ENCODE measurements at places on chromosomes 12 and 14.

DNA sequence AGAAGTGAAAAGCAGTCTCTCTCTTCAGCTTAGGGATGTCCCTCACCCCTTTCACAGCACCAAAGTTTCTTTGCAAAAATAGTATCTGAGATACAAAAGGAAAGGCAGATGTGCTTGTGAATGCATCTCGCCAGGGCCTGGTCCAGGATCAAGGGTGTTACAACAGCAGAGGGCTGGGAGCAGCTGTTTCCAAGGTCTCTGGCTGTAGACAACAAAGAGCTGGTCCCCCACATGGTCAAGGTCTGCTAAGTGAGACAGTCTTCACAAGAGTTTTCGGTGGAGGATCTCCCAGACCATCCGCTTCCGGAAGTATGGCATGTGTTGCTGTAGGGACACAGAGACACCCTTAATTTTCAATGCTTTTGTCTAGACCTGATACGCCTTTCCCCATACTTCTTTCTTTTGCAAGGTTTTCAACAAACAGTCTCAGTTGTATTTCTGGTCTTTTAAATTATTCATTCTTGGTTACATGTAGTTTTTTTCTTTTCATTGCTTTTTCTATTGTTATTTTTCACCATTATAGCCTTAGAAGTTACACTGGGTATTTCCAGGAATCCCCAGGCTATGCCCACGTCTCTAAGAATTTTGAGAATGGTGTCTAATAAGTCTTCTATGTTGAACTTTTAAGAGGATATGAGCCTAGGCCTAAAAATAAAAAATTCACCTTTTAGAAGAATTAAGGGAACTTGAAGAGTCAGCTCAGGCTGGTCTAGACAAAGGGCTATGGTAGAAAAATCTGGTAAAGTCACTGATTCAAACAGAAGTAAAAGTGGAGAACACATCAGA lies 41.0 kb upstream of the COL2A1 start:
- no peak for DNase-seq

DNA sequence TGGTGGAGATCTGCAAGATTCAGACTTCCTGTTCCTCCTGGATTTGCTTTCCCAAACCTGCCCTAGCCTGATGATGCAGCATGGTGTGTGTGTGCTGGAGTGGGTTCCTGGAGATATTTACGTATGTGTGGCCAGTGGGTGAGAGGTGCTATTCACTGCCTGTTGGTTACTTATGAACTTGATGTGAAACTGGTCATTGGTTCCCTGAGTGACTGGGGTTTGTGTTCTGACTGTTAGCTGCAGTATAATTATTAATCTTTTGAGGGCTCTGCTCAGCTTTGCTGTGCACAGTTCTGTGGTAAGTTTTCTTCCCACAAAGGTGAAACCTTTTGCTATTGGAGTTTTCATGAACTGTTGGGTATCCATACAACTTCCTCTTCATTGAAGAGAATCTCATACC lies 541.8 kb upstream of the FBXO33 start:
- DNase-seq, result no peak

GRCh38 chr12:124497658-124498057 lies 69.8 kb downstream of the NCOR2 start:
- DNase-seq, result no peak

DNA sequence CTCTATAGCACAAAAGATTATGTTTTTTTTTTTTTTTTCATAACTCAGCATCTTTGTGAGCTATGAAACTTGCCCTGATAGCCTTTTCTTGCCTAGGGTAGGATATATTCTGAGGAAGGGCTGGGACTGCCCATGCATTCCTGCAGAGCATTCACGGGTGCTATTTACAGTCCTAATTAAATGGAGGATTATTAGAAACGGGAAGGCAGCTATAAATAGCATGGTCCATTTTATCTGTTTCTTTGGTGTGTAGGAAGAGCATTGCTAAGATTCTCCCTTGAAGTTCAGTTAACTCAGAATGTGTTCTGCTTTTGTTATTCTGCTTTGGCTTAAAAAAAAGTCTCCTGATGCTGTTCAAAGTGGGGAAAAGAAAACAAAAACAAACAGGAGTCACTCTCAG lies 630.9 kb downstream of the DIO2 start:
- DNase-seq, result no peak

DNA sequence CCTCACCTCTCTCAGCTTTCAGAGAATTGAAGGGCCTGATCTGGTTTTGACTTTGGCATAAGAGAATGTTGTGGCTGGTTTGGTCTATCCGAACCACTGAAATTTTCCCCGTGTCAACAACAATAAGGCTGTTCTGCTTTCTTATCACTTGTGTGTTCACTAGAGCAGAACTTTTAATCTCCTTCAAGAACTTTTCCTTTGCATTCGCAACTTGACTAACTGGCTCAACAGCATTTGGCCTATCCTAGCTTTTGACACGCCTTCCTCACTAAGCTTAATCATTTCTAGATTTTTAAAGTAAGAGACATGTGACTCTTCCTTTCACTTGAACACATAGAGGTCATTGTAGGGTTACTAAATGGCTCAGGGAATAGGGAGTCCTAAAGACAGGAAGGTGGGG lies 25.9 kb upstream of the EDDM3A start:
- DNase-seq, result no peak

GRCh38 chr12:132143336-132144071 lies 615 bp downstream of the DDX51 start:
- DNase-seq, result no peak

- no peak for DNase-seq
Measured at GRCh38 chr14:64721899-64722298, 17.7 kb downstream of the PLEKHG3 start.

DNA sequence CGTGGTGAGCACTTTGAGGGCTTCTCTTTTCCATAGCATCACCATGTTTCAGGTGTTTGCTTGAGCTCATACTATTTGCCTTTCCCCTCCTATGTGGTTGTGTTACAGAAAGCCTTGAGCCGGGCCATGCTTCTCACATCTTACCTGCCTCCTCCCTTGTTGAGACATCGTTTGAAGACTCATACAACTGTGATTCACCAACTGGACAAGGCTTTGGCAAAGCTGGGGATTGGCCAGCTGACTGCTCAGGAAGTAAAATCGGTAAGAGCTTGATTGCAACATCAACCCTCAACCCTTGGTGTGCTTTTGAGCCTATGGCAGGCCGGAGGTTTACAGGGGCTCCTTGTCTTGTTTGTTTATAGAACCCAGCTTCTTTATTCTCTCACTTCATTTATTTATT lies 8.1 kb downstream of the LETMD1 start:
- no peak for DNase-seq

GRCh38 chr14:52081964-52082363 lies 13.1 kb upstream of the NID2 start:
- no peak for DNase-seq

GRCh38 chr12:66011731-66012130 lies 118.8 kb downstream of the LLPH start:
- DNase-seq, result no peak

GRCh38 chr14:76574416-76575095 lies 186.7 kb upstream of the VASH1 start:
- DNase-seq, result no peak

GRCh38 chr14:59601056-59601455 lies 24.4 kb upstream of the CCDC175 start:
- no peak for DNase-seq

DNA sequence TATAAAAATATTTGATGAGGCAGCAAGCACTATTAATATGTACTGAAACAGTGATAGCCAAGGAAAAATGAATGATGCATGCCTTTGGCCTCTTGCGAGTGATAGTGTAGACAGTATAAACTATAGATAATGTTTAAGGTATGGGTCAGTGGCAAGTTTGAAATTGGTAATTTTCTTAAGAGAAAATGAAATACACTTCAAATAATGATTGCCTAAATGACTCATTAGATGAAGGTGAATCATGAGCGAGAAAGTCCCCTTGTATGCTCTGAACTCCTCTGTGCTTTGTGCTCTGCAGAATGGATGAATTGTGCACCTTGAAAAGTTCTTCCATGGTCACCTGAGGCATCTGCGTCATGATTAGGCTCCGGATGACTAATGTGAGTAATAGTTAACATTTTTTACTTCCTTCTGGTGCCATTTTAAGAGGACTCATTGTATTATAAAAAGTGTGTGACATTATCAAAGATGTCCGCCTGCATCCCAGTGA lies 84.9 kb upstream of the RTL1 start:
- no peak for DNase-seq

- no peak for DNase-seq
Measured at GRCh38 chr12:30570211-30570890, 125.3 kb downstream of the IPO8 start.

DNA sequence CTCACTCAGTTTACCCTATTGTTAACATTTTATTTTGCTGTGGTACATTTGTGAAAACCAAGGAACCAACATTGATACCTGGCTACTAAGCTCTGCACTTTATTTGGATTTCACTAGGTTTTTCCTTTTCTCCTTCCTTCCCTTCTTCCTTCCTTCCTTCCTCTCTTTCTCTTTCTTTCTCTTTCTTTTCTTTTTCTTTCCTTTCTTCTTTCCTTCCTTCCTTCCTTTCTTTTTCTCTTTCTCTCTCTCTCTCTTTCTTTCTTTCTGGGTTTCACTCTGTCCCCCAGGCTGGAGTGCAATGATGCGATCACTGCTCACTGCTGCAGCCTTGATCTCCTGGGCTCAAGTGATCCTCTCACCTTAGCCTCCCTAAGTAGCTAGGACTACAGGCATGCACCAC lies 29.1 kb upstream of the TMEM263 start:
- DNase-seq, result no peak

GRCh38 chr14:98725191-98725590 lies 546.8 kb downstream of the BCL11B start:
- DNase-seq, result no peak

- DNase-seq, result no peak
Measured at GRCh38 chr12:106067606-106068205, 71.0 kb downstream of the NUAK1 start.

GRCh38 chr14:79557309-79557708 lies 654.0 kb downstream of the DIO2 start:
- DNase-seq, result no peak

DNA sequence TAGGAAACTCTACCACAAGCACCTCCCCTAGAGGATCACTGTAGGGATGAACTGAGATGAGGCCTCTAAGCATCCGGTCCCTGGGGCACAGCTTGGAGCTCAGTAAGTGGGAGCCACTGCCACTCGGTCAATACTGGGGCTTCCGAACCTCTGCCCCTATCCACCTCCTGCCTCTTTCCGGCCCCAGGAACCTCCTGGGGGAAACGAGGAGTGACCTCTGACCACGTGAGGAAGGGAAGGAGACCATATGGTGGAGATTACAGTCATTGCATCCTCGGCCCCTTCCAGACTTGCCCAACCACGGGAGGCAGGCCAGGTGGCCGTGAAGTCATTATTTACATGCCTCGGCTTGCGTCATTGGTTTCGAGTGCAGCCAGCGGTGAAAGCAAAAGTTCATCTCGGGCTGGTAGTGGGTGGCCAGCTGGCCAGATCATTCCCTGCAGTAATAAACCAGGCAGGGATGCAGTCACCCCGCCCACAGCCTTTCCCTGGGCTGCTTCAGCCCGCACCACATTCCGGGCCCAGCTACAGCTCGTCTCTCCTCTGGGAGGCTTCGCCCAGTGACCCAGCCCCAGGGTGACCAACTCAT lies 65.4 kb downstream of the C14orf132 start:
- DNase-seq, result peak; percentile 63

GRCh38 chr14:92974541-92975345 lies 51.8 kb downstream of the CHGA start:
- DNase-seq, result no peak

DNA sequence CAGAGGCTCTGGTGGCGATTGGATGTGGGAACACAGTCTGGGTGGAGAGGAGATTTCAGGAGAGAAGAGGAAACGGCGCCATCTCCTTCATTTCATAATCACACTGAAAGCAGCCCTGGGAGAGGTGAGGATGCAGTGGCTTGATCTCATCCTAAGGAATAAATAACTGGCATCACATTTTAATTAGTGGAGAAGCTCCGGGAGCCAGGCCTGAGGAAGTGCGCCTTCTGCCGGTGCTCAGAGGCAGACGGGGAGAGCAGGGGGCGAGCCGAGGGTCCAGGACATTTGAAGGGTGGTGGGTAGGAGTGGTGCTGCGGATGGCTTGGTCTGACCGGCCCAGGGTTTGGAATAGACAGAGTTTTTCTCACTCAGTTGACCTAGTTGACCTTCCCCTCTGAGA lies 265.0 kb downstream of the CACNA1C start:
- no peak for DNase-seq

- no peak for DNase-seq
Measured at GRCh38 chr12:48135027-48135426, 15.9 kb downstream of the PFKM start.

GRCh38 chr14:56341766-56342493 lies 223.7 kb downstream of the PELI2 start:
- peak; percentile 4 for DNase-seq
